ENCODE measurements at places on chromosomes 2 and 18.

- DNase-seq: no peak
Measured at GRCh38 chr18:832085-832681, 20.1 kb upstream of the YES1 start.

GRCh38 chr2:163719331-163719730, 16.5 kb downstream of the FIGN start:
- no peak for DNase-seq

DNA sequence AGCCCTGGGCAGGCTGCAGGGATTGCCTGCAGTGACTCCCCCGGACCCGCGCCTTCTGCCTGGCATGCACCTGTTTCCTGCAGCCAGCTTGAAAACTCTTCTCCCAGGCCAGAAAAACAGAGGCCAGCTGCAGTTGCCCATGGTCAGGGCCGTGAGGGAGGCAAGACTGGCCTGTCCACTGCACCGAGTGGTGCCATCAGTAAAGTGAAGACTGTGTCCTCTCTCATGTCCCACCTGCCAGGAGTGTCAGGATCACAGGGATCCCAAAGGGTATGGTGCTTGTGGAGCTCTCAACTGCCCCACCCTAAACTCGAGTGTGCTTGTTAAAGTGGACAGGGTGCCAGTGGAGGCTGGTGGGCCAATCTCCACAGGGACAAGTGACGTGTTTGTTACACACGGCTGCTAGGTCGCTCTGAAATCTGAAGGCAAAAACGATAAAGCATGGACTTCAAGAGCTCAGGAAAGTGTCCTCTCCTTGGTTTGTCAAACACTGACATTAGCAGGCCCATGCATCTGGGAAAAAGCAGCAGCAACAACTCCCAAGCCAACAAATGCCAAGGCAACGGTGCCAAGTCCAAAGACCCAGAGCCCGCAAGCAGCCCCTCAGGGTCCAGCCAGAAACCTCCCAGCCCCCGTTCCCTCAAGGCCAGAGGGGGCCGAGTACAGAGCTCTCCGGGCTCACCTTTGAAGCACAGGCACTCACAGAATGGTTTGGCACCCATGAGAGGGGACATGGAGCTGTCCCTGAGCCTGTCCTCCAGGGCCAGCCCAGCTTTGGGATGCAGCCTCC, 213.2 kb downstream of the HDAC4 start:
- DNase-seq: no peak

DNA sequence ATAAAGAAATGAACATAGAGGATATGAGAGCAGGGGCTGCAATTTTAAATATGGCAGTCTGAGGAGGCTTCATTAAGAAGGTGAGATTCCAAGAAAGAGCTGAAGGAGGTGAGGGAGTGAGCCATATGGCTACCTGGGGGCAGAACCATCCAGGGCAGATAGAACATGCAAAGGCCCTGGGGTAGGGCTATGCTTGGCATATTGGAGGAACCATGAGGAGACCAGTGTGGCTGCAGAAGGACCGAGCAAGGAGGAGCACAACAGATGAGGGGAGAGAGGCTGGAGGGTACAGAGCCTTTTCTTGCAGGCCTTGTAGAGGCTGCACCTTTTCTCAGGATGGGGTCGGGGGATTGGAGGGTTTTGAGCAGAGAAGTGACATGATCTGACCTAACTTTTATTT, 69.5 kb upstream of the GATA6 start:
- no peak for DNase-seq

DNA sequence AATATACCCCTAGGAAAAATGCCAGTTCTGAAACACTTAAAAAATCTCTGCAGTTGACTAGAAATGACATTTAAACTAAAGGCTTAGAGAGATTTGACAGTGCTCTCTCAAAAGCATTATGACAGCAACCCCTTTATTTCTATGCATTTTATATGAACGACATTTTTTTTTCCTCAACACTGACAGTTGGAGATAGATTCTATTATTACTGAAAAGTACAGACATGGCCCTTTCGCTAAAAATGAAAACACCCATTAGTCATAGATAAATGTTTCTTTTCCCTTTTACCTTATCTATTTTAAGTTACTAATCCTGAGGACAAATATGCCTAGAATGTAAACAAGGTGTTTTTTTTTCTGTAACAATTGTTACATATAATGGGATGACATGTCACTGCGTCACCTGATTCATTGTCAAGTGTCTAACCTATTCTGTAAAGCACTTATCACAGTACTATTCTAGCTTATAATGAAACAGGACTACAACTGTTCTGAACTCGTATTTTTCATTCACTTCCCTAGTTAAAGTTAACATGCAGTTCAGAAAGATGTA, 1169.6 kb upstream of the CRIM1 start:
- no peak for DNase-seq

- no peak for DNase-seq
Measured at GRCh38 chr2:163667064-163667887, 68.5 kb downstream of the FIGN start.

DNA sequence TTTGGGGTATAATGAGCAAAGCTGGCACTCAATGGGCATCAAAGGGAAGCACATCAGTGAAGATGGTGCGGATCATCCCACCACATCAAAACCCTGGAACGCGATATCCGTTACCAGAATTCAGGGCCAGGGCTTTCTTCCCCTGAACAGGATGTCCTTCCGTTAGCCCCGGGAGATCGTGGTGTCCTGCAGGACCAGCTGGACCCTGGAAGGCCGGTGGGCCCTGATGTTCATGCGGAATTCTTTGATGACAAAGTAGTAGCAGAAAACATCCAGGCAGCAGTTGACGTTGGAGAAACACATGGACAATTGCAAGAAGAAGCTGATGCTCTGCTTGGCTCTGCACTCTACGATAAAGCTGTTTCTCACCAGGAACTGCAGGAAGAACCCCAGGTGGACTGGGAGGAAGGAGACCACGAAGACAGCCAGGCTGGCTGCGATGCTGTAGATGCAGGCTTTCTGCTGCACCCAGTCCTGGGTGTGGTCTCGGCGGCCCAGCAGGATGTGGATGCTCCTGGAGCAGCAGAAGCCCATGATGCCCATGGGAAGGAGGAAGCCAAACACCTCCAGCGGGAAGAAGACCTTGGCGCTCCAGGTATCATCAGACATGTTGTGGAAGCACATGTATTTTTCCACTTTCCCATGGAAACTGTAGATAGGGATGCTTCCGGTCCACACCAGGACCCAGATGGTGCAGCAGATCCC, 15.0 kb downstream of the GPR55 start:
- no peak for DNase-seq

DNA sequence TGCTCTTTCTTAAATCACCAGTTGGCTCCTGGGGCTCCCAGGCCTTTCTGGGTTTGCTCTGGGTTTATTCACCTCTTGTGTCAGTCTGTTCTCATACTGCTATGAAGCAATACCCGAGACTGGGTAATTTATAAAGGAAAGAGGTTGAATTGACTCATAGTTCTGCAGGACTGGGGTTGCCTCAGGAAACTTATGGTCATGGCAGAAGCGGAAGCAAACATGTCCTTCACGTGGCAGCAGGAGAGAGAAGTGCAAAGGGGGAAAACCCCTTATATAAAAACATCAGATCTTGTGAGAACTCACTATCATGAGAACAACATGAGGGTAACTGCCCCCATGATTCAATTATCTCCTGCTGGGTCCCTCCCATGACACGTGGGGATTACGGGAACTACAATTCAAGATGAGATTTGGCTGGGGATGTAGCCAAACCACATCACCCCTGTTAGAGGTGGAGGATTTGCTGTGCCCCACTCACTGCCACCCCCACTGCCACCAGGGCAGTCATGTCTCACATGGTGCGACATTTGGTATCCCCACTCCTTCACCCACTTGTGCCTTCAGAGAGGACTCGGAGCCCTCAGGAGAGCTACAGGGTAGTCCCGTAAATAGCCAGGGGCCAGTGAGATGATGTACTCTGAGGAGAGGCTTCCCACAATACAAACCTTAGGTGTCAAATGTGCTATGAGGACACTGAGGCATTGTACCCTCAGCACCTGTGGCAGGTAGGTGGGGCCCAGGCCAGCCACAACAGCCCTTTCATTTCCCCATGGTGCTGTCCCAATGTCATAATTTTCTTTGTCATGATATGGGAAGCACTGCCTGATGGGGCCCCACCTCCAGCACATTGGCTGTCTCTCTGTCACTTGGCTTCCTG, 35.7 kb downstream of the CDC42EP3 start:
- DNase-seq: peak; percentile 95

DNA sequence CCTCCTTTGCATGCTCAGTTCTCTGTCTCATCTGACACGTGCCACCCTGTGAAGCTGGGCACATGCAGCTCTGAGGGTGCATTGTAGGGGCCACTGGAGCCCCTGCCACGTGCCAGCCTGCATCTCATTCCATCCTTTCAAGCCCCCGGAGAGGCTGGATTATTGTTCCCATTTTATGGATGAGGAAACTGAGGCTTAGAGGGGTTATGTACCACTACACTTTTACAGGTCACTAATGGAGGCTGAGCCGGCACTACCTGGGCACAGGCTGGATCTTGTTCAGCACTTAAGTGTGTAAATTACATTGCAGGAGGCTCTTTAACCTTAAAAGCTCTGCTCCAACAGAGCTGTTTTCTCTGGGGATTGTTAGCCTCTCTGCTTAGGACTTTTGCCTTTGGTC, 47.5 kb downstream of the KCNIP3 start:
- DNase-seq: no peak

- DNase-seq: peak; percentile 29
Measured at GRCh38 chr18:67266246-67267237, 250.0 kb downstream of the DSEL start.

DNA sequence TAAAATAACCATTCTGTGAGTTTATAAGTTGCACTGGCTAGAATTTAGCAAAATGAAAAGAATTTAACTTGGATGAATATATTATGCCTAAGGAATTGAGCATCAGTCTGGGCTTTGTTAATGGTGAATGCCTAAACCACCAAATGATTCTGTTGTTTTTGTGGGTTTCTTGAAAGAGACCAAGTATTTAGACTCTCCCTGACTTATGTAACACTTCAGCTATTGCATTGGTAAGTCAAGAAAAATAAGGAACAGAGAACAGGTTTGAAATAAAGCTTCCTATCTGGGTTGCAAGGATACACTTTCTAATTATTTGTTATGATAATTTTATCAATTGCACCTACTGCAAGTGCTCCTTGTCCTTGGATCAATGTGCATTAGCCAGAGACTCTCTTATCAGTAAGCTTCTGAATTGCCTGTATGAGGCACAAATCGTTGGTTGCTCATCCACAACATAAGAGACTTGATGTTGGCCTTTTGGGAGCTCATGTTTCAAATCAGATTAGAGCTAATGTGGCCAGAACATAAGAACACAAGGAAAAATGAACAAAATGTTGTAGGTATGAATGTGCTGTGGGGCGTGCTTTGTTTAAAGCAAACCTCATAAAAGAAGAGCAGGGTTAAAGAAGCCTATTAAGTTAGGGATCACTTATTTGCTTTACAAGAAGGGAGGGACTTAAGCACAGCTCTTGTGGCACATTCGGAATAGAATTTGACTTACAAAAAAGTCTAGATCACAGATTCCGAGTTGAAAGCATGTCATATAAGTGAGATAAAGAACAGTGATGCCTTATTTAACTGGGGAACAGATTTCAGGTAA, 37.2 kb downstream of the PRKCE start:
- no peak for DNase-seq

All from hematopoietic multipotent progenitor cell (in vitro differentiated cells).